Progenitor cell of endocrine pancreas (in vitro differentiated cells): ENCODE measurements at places on chromosomes 12 and 14. TPM values are rescaled to one million over a fixed set of nuclear protein-coding genes. Genes with fewer than 3 reads are reported as not detected.

DNA sequence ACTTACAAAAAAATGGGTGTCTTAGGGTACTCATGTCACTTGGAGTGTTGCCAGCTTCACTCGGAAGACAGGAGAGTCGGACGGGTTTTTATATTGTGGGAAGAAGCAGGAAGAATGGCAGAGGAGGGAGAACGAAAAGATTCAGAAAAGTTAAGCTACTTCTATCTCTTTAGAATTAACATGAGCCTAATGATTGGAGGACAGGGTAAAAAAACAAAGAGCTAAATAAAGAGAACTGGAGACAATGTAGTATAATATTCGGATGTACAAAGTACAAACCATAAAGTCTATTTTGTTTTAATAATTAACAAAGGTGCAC, 43.9 kb downstream of the EFCAB11 start:
- H3K36me3 ChIP-seq: peaks cover 3% of the 10 kb centered on the region
- peaks cover 5% of the 10 kb centered on the region for H3K27me3 ChIP-seq
- no peak overlapping the region for H3K4me3 ChIP-seq
- DNase-seq: no peak
- no peak overlapping the region for H3K27ac ChIP-seq

Gene GPHN
- total RNA-seq: 21.2 and 24.9 TPM in 2 replicates

Gene RASSF9
- total RNA-seq: 3.3 and 4.0 TPM in 2 replicates

DNA sequence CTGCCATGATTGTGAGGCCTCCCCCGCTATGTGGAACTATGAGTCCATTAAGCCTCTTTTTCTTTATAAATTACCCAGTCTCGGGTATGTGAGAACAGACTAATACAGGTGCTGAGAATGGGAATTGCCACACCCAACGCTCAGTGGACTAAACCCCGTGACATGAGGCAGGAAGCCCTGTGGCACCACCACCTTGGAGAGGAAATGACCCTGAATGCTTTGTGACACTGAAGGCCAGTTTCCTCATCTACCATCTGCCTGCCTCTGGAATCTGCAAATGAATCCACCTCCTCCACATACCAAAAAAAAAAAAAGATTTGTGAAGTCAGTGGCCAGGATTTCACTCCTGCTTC, 41.6 kb downstream of the NT5DC3 start:
- no peak overlapping the region for H3K4me3 ChIP-seq
- H3K27me3 ChIP-seq: no peaks in the 10 kb centered on the region
- no peak overlapping the region for H3K27ac ChIP-seq
- no peak for DNase-seq

Gene COPZ1
- 165 and 173 TPM in 2 replicates for total RNA-seq

GRCh38 chr12:130764073-130764472, 48.0 kb upstream of the RIMBP2 start:
- H3K27ac ChIP-seq: no peak overlapping the region
- H3K4me1 ChIP-seq: no peaks in the 10 kb centered on the region
- H3K27me3 ChIP-seq: peaks cover 28% of the 10 kb centered on the region
- H3K4me3 ChIP-seq: no peak overlapping the region
- no peaks in the 10 kb centered on the region for H3K36me3 ChIP-seq
- DNase-seq: no peak

Gene B4GALNT1
- total RNA-seq: 0.73 and 1.1 TPM in 2 replicates

DNA sequence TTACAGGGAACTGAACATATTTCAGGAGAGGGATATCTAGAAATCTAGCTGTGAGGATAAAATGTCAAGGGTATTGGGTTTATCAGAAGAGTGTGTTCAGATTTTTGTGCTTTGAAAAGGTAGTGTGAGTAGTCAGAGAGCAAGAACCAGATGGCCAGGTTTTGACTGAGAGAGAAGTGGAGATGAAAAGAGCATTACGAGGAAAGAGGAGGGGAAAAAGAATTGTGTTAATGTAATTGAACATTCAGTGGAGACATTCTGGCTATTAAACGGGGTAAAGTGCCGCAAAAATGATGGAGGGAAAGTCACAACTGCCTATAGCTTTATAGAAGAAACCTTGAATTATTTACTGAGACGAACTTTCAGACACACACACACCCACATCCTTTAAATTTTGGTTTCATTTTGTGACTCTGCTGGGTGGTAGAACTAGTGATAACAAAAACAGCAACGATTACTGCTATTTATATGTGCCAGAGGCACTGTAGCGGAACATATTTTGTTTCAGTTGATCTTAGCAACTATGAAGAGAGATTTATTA, 213.6 kb downstream of the ERC1 start:
- peaks cover 3% of the 10 kb centered on the region for H3K36me3 ChIP-seq
- peaks cover 4% of the 10 kb centered on the region for H3K4me1 ChIP-seq
- no peaks in the 10 kb centered on the region for H3K27me3 ChIP-seq

DNA sequence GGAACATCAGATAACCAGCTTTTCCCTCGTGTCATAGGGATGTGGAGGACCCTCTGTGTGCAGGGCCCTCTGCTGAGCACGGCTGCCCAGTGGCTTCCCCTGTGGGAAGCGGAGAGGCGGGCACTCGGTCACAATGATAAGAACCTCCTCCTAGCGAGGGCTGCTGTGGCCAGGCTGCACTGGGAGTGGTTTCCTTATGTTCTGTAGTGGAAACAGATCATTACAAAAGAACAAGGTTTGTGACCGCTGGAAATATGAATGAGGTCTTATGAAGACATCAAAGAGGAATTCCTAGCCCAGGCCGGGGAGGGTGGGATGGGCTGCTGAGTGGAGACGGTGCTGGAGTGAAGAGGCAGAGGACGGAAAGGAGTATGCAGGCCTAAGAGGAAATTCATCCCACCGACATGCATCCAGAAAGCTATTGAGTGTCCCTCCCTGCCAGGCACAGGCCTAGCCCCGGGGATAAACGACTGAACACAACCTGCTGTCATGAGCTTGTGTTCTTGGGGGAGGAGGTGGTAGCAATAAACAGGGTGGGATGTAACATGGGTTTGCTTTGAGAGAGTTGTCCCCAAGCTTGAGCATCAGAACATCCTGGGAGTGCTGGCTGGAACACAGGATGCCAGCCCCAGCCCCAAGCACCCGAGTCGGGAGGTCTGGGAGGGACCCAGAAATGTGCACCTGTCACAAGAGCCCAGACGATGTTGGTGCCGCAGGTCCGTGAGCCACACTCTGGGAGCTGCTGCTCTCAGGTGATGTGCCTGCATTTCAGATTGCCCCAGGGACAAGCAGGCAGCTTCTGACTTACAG, 37.5 kb downstream of the FZD10 start:
- peaks cover 2% of the 10 kb centered on the region for H3K4me1 ChIP-seq
- H3K4me3 ChIP-seq: no peak overlapping the region
- no peak overlapping the region for H3K27ac ChIP-seq

- peaks cover 23% of the 10 kb centered on the region for H3K36me3 ChIP-seq
- no peak overlapping the region for H3K4me3 ChIP-seq
- DNase-seq: no peak
These were observed 229.7 kb upstream of the GARIN2 start for GRCh38 chr14:66959437-66960050.

- H3K4me3 ChIP-seq: no peak overlapping the region
- H3K27me3 ChIP-seq: no peaks in the 10 kb centered on the region
- peaks cover 6% of the 10 kb centered on the region for H3K36me3 ChIP-seq
- H3K27ac ChIP-seq: peak overlapping the region; percentile 42
- DNase-seq: no peak
- peaks cover 18% of the 10 kb centered on the region for H3K4me1 ChIP-seq
These were observed 10.4 kb downstream of the MAP4K5 start for GRCh38 chr14:50521912-50522341.

DNA sequence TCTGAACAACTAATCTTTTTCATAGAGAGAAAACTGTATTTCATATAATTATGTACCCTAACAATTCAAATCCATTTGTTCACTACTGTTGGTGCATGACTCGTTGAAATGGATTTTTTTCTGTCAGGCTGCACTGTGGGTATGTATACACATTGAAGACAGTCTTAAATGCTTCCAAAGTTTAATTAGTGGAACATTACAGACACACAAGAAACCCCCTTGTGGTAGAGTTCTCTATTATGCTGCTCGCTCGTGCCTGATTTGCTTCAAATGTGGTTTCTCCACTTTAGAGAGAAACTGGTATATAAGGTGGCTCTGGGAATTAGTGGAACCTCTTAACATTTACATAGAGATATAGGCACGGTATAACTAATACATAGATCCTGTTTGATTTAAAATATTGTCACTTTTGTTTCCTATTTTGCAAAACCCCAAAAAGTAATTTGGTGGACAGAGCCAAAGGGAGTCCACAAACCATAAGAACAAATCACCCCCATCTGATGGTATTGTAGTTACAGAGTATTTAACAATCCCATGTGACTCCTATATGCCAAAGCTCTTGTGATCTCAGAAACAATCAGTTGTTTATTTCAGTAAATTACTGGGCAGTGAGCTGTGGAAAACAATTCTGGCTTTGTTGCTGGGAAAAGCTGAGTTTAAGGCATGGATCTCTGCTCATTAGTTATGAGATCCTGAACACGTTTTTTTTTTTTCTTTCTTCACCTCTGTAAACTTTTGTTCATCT, 159.5 kb downstream of the BRMS1L start:
- no peak for DNase-seq
- no peaks in the 10 kb centered on the region for H3K36me3 ChIP-seq
- H3K4me3 ChIP-seq: no peak overlapping the region
- peaks cover 1% of the 10 kb centered on the region for H3K4me1 ChIP-seq

Gene NINJ2
- total RNA-seq: 3.0 and 4.0 TPM in 2 replicates

- peak overlapping the region; percentile 69 for H3K27ac ChIP-seq
- no peak for DNase-seq
- H3K36me3 ChIP-seq: peaks cover 13% of the 10 kb centered on the region
- no peaks in the 10 kb centered on the region for H3K27me3 ChIP-seq
- no peaks in the 10 kb centered on the region for H3K4me1 ChIP-seq
These were observed 25.6 kb downstream of the ALDH2 start for GRCh38 chr12:111792155-111792855.

Gene POTEG
- not detected in 2 replicates for total RNA-seq

- DNase-seq: no peak
- H3K4me1 ChIP-seq: peaks cover 8% of the 10 kb centered on the region
- no peaks in the 10 kb centered on the region for H3K36me3 ChIP-seq
These were observed 11.5 kb downstream of the NKX2-1 start for GRCh38 chr14:36508418-36509068.

Gene MEG3
- 31.0 and 32.3 TPM in 2 replicates for total RNA-seq

DNA sequence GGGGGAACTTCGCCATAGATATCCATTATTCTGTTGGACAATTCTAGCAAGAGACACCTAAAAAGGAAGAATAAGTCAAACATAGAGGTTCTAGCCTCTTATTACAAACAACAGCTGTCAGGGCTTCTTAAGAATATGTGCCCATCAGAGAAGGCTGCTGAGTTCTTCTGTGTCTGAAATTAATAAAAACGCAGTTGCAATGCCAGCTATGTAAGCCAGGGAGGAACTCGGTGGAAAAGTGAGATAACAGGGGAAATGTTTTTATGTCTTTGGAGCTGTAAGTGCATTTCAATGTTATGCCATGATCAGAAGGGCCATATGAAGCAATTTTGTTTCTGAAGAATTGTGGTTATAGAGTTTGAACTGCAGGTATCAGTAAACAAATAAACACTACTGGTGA, 95.0 kb downstream of the SYT1 start:
- no peaks in the 10 kb centered on the region for H3K36me3 ChIP-seq
- DNase-seq: no peak
- H3K4me1 ChIP-seq: peaks cover 3% of the 10 kb centered on the region
- H3K4me3 ChIP-seq: no peak overlapping the region
- no peak overlapping the region for H3K27ac ChIP-seq
- no peaks in the 10 kb centered on the region for H3K27me3 ChIP-seq

DNA sequence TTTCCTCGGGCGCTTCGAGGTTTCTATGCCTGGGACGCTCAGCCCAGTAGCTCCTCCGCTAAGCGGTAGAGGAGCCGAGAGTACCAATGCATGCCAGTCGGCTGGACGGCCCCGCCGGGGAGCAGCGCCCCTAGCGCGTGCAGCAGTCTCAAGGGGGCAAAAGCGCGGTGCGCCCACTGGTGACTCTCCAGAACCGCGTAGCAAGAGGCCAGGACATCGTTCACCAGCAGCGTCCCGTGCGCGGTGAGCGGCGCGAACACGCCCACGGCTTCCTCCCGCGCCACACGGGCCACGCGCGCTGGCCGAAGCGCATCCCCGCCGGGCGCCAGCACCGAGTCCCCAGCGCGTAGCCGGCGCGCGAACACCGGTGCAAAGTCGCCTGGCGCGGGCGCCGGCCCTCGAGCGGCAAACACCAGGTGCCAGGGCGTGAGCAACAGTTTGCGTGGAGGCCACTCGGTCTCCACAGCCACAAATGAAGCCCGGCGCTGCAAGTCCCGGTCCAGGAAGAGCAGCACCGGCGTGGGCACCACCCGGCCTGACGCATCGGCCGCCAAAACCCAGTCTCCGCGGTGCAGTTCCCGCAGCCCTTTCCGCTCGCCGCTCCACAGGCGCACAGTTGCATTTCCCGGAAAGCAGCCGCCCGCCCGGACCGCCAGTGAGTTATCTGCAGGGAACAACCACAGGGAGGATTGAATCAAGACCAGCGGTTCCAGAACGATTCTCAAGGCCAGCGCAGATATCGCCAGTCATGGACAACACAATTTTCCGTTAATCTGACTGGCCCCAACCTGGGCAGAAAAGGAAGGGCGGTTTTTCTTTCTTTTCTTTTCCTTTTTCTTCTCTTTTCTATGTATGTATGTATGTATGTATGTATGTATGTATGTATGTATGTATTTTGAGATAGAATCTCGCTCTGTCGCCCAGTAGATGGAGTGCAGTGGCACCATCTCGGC, 4.5 kb downstream of the DHH start:
- no peaks in the 10 kb centered on the region for H3K36me3 ChIP-seq
- H3K27ac ChIP-seq: no peak overlapping the region
- peaks cover 8% of the 10 kb centered on the region for H3K4me1 ChIP-seq
- peaks cover 77% of the 10 kb centered on the region for H3K27me3 ChIP-seq
- H3K4me3 ChIP-seq: no peak overlapping the region
- DNase-seq: no peak

DNA sequence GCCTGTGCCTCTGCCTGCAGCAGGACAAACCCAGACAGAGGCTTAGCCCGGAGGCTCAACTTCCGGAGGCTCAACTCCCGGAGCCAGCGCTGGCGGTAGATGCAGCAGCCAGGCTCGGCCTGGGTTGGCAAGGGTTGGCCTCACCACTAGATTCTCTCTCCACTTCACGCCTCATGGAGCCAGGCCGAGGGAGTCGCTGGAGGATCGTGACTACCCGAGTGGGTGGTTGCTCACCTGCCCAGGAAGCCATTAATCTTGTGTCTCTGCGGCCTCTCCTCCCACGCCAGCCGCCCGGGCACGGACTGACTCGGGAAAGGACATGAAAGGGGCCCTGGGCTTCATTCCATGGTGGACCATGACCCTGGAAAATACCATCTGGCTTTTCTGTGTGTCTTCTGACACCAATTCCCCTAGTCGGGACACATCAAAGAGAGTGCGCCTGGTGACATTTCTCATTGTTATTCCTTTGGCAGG, 20.8 kb downstream of the ESRRB start:
- H3K36me3 ChIP-seq: no peaks in the 10 kb centered on the region
- H3K27me3 ChIP-seq: peaks cover 26% of the 10 kb centered on the region
- no peaks in the 10 kb centered on the region for H3K4me1 ChIP-seq
- no peak overlapping the region for H3K27ac ChIP-seq
- H3K4me3 ChIP-seq: no peak overlapping the region
